Caco-2 (cell line): ENCODE measurements at places on chromosomes 2 and 18. TPM values are rescaled to one million over a fixed set of nuclear protein-coding genes. Genes with fewer than 3 reads are reported as not detected.

DNA sequence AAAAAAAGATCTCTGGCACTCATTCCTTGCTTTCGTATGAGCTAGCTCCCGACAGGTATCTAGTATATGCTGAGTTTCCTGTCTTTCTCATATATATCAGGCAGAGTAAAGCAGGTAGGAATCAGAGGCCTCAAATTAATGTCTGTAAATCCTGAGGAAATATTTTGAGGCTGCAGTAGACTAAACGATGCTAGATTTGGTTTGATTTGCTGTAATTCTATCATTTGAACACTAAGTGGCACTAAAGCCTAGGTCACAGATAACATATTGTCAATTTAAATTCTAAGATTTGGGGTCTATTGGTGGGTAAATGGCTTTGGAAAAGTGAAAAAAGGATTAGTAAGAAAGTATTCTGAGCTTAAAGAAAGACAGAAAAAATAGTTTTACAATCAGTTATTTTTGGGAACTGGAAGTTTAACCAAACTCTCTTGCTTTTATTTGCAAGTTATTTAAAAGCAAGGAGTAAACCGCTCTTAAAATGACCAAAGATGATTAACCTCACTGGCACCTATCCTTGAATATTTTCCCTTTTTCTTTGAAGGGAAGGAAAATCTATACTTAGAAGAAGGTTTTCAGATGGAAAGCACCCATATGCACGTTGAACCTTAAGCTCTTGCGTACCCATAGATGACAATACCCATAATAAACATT lies 37.6 kb upstream of the SLC4A10 start:
- DNase-seq = no peak

GRCh38 chr2:156476021-156476849 lies 40.1 kb downstream of the GPD2 start:
- DNase-seq = no peak

DNA sequence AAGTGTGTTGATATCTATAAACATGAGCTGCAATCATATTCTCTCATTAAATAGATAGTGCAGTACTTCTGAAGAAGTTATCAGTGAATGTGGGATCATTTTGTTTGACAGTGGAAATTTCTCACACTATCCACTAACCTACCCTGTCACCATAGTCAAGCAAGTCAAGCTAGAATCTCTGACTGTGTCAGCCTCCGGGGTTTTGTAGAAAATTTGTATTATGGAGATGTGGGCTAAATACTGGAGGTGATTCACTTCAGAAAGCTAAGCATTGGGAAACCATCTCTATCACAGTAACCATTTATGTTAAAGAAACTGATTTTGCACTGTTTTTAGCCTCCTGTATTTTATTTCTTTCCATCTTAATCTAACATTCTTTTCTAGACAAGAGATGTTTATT lies 126.6 kb upstream of the CREB1 start:
- DNase-seq = no peak

DNA sequence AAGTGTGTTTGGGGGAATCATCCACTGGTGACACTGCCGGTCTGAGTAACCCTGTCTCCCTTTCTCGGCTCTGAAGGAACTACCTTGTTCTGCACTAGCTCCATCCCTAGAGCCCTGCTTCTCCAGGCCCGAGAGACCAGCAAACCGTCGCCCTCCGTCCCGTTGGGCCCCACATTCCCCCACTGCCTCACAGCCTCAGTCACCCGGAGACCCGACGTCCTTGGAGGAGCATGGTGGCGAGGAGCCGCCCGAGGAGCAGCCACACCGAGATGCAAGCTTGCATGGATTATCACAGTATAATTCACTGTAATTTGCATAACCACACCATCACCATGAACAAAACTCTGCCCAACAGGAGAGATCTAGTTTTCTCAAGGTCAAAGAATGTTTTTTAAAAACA lies 126.2 kb downstream of the MTCL1 start:
- no peak for DNase-seq

GRCh38 chr2:140529706-140530105 lies 1601.1 kb downstream of the LRP1B start:
- no peak for DNase-seq

Gene SP3
- 108 and 111 TPM in 2 replicates for total RNA-seq

Gene KCNG2
- total RNA-seq = not detected in 2 replicates

- DNase-seq = no peak
Observed at GRCh38 chr2:167686691-167687090, 560.7 kb downstream of the STK39 start.

GRCh38 chr2:11581124-11581796 lies 47.4 kb downstream of the GREB1 start:
- no peak for DNase-seq

DNA sequence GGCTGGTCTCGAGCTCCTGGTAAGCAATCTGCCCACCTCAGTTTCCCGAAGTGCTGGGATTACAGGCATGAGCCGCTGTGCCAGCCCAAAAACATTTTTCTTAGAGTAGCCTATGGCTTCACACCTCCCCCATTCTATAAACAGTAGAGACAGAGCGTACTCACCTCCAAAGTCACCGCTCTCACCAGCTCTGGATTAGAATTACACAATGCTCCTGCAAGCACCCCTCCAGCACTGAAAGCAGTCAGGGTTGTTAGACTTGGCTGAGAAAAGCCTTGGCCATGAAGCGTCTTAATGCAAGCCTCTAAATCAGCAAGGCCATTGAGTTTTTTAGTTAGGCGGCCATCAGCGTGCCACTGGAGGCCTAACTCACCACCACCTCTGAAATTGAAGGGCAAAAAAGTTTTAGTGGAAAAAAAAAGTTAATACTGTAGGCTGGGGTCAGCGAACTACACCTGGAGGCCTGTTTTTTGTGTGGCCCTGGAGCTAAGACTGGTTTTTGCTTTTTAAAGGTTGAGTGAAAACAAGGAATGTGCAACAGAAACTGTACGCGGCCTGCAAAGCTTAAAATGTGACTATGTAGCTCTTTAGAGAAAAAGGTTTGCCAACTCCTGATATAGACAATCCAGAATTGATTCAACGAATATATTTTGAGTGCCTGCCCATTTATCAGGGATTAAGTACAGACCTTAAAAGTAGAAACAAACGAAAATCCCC lies 34.6 kb downstream of the PREPL start:
- no peak for DNase-seq

Gene FLACC1
- 0.86 and 0.91 TPM in 2 replicates for total RNA-seq

DNA sequence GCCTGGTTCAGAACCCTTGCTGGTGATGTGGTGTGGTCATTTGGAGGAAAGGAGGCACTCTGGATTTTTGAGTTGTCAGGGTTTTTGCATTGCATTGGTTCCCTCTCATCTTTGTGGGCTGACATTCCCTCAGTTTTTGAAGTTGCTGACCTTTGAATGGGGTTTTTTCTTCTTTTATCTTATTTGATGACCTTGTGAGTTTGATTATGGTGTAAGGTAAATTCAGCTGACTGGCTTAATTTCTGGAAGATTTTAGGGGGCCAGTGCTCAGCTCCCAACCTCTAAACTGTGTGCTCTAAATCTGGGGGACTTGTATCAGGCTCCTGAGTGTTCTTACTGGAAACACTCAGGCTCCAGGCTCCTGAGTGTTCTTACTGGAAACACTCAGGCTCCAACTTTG lies 225.9 kb downstream of the MEIS1 start:
- no peak for DNase-seq

DNA sequence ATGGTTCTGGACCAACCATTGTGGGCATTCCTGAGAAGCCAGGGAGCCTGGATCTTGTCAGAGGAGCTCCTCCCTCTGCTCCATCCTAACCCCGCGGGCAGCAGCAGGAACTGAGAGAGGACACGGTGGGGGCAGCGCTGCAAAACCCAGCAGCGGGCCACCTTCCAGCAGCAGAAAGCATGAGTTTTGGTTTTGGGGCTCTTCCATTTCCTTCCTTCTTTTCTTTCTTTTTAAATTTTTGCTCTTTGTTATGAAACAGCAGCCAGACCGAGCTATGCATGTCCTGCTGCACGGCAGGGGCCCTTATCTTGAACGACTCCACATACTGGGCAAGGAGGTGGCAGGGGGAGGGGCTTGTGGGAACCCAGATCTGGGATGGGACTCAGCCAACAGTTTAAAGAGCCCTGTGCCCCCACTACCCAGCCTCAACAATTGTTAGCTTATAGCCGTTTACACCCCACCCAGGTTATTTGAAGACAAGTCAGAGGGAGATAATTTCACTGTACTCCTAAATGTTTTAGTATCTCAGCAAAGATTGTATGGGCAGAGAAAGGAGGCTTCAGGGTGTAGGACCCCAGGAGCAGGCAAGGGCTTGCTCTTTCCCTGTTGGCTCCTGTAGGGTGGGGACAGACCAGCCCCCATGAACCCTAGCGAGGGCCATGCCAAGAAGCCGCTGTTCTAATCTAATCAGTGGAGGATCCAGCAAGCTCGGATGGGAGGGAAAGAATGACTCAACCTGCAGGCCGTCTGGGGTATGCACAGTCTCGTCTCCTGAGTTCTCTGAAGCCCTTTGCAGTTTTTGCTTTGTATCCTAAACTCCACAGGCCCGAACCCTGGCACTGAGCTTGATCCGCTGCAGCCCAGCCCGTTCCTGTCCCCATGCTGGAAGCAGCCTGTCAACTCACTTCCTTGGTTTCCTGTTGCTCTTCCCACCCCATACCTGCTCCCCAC lies 75.3 kb downstream of the LRRFIP1 start:
- DNase-seq = no peak

Gene CD226
- 0.02 TPM in 1 of 2 replicates, not detected in the other for total RNA-seq

DNA sequence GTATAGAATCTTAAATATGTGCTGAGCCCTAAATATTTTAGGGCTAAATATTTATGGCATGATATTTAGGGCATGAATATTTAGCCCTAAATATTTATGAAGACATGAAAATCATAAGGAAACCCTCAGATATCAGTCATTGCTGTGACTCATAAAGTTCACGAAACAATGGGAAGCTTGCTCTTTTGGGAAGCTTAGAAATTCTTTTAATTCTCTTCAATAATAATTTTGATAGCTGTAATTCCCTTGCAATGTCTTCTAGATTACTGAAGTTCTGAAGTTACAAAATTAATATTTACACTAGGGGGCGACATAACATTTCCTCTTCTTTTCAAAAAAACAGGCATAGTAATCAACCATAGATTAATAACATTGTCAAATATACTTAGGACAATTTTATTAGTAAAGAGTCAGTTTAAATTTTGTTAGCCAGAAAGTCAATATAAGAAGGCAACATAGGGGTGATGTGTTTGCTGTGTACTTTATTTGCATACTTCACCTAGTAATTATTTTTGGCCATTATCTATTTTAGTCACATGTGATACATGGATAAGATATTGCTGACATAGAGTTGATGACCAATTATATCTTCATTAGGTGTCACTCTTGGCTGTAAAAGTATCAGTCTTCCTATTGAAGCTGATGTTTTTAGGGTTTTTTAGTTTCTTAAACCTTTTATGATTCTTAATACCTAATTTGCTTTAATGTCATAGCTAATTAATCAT lies 13.2 kb downstream of the ZNF804A start:
- DNase-seq = no peak

GRCh38 chr2:199818026-199818425 lies 33.0 kb downstream of the FTCDNL1 start:
- no peak for DNase-seq

GRCh38 chr2:212936572-212936971 lies 214.8 kb downstream of the IKZF2 start:
- DNase-seq = no peak

DNA sequence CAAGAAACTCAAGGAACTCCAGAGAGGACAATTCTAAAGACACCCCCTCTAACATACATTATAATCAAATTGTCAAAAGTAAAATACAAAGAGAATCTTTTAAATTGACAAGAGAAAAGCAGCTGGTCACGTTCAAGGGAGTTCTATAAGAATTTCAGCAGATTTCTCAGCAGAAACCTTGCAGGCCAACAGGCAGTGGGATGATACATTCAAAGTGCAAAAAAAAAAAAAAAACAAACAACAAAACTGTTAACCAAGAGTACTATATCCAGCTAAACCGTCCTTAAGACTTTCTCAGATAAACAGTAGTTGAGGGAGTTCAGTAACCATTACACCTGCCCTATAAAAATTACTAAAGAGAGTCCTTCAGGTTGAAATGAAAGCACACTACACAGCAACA lies 33.9 kb downstream of the CCDC138 start:
- DNase-seq = no peak

- DNase-seq = no peak
Observed at GRCh38 chr2:24866946-24867345, 53.1 kb downstream of the ADCY3 start.

Gene SERPINB10
- total RNA-seq = not detected in 2 replicates

DNA sequence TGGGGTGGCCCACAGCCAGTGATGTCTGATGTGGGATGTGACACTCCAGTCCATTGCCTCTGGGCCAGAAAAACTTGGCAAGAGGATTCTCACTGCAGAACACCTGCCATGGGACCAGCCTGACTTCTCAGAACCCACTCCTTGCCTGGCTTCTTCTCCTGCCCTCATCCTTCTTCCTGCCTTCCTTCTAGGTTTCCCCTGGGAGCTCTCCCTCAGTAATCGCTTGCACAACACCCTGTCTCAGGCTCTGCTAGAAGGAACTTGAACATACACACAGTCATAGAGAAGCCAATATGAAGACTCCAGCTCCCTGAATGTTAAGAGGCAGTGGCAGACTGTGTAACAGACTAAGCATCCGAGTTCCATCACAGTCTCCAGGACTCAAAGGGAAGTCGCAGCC lies 4.3 kb upstream of the COL6A3 start:
- DNase-seq = no peak

DNA sequence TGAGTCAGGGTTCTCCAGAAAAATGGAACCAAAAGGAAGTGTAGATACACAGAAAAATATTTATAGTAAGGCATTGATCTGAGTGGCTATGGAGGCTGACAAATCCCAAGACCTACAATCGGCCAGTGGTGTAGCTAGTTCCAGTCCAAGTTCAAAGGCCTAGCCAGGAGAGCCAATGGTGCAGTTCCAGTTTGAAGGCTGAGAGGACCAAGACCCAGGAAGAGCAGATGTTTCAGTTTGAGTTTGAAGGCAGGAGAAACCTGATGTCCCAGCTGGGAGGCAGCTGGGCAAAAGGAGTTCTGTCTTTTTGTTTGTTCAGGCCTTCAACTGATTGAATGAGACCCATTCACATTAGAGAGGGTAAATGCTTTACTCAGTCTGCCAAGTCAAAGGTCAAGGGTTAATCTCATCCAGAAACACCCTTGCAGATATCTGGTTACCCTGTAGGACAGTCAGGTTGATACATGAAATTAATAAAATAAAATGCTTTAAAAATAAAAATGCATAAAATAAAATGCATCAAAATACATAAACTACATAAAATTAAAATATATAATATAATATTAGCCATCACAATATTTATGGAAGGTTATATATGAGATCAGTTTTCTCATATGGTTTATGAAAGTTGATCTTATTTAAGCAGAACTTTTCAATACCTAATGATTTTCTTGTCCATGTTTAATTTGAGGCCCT lies 38.7 kb downstream of the KCNE4 start:
- DNase-seq = no peak

GRCh38 chr2:109513749-109514588 lies 99.8 kb downstream of the SEPTIN10 start:
- DNase-seq = no peak

GRCh38 chr2:167555098-167555720 lies 666.9 kb downstream of the XIRP2 start:
- DNase-seq = no peak

Gene RPE
- total RNA-seq = 91.1 and 92.9 TPM in 2 replicates

- DNase-seq = no peak
Observed at GRCh38 chr2:240858321-240858720, 10.3 kb upstream of the AGXT start.

GRCh38 chr2:11677136-11678055 lies 7.4 kb upstream of the NTSR2 start:
- no peak for DNase-seq
